ENCODE measurements at places on chromosomes 16 and 17.

DNA sequence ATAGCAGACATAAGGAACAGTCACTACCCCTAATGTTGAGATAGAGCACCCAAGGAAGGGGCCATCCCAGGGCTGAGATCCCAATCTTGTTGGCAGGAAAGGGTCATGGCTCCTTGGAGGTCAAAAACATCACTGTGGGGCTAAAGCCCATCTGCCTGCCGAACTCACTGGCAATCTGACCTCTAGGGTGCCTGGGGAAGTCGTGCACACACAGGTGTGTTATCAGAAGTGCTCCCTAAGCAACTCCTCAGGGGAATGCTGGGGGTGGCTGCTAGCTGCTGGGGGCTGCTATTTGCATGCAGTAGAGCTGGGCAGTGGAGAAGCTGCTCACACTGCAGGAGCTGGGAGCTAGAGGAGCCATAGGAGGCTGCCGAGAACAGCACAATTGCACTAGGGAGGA is 47.5 kb upstream of the PHOSPHO1 start:
- no peak for DNase-seq

- DNase-seq, result no peak
Measured at GRCh38 chr16:80459966-80460365, 80.8 kb upstream of the DYNLRB2 start.

GRCh38 chr16:4358831-4359561 is 7.9 kb upstream of the PAM16 start:
- peak; percentile 53 for DNase-seq

DNA sequence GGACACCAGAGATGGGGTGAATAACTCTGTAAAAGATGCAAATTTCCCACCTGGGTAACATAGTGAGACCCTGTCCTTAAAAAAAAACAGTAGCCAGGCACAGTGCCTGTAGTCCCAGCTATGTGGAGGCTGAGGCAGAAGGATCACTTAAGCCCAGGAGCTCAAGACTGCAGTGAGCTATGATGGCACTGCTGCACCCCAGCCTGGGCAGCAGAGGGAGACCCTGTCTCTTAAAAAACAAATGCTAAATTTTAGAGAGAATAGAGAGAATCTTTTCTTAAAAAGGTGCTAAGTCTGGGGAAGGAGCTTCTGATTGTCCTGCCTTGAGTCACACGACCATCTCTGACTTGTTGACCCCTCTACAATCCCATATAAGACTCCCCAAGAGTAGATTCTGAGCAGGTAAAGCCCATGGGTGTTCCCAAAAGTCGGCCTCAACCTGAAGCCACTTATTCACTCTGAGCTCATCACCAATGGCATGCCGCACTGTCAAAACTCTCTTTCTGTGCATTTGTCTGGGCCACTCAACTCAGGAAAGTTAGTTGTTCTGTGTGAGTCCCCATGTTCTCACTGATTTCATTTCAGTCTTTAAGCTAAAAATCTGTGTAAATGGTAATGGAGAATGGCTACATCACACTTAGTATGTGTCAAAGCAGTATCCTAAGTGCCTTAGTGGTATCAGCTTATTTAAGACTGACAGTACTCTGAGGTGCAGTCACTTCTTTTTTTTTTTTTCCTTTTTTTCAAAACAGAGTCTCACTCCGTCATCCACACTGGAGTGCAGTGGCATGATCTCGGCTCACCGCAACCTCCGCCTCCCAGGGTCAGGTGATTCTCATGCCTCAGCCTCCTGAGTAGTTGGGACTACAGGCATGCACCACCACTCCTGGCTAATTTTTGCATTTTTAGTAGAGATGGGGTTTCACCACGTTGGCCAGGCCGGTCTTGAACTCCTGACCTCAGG is 41.6 kb downstream of the PRKCB start:
- no peak for DNase-seq

GRCh38 chr16:12405089-12405488 is 398.6 kb downstream of the CPPED1 start:
- no peak for DNase-seq

DNA sequence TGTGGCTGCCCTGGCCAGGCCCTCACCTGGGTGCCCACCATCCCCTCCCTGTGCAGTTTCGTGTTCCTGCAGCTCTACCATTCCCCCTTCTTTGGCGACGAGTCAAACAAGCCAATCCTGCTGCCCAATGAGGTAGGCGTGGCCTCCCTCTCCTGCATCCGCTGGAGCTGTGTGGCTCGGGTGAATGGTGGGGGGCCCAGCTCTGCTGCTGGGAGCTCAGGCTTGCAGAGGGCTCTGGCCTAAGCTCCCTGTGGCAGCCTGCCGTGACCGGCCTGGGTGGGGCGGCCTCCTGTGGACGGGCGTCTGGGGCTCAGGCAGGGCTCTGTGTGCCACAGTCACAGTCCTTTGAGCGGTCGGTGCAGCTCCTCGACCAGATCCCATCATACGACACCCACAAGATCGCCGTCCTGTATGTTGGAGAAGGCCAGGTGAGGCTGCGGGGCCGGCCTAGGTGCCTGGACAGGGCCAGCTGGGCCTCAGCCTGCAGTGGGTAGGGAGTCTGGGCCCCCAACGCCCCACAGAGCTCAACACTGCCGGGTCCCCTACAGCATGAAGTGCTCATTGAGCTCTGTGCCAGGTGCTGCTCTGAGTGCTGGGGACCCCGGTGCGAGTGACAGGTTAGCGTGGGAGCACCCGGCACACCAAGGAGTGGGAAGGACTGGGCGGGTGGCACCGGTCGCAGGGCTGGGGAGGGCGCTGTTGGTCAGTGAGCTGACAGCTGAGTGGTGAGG is 37.3 kb downstream of the TSC2 start:
- DNase-seq, result no peak

DNA sequence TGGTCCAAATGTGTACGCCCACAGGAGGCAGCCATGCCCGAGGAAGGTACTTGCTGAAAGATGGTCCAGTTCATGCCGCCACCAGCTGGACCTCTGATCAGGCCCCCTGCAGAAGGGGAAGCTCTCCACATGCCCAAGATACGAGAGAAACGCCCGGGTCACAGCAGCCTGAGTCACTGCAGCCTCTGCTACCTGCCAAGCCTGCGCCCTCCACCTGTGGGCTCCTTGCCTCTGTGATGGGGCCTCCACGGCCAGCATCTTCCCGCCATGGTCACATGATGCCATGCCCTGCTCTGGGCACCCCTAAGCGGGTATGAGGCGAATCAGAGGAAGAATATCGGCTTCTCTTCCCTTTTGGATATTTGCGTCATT is 13.7 kb upstream of the KREMEN2 start:
- no peak for DNase-seq

DNA sequence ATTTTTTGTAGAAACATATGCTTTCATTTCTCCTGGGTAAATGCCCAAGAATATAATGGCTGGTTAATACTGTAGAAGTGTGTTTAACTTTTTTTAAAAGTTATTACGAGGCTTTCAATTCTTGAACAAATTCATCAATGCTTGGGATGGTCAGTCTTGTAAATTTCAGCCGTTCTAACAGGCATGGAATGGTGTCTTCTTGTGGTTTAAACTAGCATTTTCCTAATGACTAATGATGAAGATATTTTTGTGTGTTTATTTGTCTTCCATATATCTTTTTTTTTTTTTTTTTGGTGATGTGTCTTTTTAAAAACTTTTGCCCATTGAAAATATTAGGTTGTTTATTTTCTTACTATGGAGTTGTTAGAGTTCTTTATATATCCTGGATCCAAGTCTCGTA is 67.1 kb downstream of the MGAT5B start:
- DNase-seq, result no peak

DNA sequence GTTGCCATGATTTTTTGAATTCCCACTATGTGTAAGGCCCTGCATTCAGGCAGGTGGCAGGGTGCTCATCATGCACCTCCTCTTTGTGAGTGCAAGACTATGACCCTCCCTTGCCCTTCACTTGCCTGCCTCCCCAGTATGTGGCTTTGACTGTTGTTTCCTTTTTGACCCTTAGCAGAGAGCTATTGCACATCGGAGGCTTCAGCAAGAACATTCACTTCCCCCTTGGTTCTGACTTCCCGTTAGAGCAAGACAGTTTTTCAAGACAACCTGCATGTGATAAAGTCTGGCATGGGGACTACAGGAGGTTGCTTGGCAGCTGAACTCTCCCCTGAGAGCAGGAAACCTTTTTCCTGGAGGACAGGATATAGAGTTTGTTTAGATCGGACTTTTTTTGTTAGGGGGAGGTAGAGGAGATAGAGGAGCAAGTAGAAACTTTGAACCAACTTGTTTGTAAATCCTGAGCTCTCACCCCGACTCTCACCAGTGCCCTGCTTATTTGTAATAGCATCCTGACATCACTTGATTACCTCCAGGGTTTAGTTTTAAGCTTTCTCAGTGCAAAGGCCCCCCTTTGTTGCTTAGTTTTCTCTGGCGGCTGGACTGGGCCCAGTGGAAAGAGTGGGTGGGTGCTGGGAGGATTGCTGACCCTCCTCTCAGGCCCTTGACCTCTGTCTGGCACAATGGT is 34.3 kb downstream of the LIMD2 start:
- no peak for DNase-seq

DNA sequence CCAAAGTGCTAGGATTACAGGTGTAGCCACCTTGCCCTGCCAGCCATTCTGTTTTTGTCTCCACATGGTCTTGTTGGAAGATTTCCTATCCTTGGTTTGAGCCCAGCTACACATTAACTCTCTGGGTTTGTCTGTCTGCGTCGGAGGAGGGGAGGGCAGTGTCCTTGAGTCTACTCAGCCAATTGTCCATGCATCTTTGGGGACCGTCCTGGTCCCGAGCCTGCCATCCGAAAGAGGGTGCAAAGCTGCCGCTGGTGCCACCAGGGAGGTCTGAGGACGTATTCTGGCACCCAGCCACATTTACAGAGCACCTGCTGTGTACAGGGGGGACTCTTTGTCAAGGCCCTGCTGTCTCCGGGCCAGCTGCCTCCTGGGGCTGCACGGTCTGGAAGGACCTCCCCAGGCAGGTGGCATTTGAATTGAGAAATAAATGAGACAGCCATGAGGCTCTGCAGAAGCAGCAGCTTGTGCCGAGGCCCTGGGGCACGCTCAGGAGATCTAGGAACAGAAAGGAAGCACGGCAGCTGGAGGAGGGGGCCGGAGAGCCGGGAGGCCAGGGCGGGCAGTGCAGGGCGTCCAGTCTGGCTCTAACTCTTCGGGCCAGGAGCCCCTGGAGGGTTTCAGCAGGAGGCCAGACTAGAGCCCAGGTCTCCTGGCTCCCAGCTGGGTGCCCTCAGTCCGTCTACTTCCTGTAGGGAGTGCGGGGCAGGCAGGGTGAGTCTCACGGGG is 1.5 kb downstream of the CYBA start:
- no peak for DNase-seq

GRCh38 chr17:6651919-6652452 is 424 bp downstream of the C17orf100 start:
- no peak for DNase-seq

DNA sequence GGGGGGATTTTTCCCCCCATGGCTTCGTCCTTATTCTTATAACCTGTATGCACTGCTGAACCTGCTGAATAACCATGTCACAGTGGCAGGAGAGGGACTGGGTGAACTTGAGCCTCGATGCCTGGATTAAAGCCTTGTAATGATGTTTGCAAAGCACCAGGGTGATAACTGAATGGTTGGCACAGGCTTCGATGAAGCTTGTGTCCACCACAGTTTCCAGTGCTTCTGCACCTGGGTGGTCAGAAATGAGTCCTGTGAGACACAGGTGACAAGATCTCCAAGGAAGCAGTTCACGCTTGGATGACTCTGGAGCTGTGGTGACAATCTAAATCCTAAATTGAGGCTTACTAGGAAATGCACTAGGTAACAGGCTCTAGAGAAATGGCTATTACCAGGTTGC is 729.3 kb downstream of the MAF start:
- DNase-seq, result no peak

- DNase-seq, result no peak
Measured at GRCh38 chr17:56661906-56662305, 68.4 kb downstream of the NOG start.

DNA sequence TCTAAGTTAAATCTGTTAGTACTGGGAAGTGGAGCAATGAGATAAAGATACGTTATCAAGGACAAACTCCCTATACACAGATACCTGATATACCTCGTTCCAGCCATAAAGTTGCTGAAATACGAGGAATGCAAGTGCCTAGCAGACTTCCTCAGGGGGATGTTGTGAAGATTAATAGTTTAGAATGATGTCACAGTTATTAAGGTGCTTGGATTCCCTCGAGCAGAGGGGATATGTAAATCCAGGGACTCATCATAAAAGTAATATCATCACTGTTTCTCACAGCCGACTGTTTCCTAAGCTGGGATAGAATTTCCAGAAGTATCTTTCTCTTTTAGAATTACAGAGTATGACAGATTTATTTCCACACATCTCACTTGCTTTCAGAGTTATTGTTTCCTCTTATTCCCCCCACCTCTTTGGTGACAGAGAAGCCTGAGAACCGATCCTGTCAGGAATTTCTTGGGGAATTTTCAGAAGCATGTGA is 28.4 kb upstream of the ZFHX3 start:
- DNase-seq, result no peak

- no peak for DNase-seq
Measured at GRCh38 chr17:65070620-65071019, 14.1 kb upstream of the GNA13 start.

- DNase-seq, result no peak
Measured at GRCh38 chr16:23401139-23401538, 51.9 kb downstream of the COG7 start.

GRCh38 chr17:67018471-67019434 is 25.6 kb upstream of the CACNG1 start:
- DNase-seq, result no peak

- DNase-seq, result no peak
Measured at GRCh38 chr16:70803319-70803718, 2.4 kb upstream of the VAC14 start.
